ENCODE measurements at places on chromosomes 4 and X.

DNA sequence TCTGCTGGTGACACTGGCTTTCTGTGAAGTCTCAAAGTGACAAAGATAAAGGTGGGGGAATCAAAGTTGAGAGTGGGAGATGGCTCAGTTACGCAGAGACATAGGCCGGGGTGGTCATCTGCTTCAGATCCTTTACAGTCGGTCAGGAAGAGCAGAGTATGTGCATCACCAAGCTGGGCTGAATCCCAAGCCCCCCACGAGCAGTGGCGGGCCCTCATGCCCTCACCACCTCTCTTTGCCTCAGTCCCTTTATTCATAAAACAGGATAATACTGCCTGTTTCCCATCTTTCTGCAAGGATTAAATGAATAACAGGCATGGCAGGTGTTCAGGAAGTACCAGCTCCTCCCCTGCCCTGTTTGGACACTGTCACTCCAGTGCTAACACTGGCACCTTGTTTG lies 135.6 kb downstream of the EVC2 start:
- no peak for DNase-seq

- peak; percentile 51 for DNase-seq
Measured at GRCh38 chrX:103151799-103152198, 58.9 kb upstream of the NXF3 start.

GRCh38 chr4:83212041-83212851 lies 72.4 kb downstream of the COQ2 start:
- DNase-seq, result no peak

DNA sequence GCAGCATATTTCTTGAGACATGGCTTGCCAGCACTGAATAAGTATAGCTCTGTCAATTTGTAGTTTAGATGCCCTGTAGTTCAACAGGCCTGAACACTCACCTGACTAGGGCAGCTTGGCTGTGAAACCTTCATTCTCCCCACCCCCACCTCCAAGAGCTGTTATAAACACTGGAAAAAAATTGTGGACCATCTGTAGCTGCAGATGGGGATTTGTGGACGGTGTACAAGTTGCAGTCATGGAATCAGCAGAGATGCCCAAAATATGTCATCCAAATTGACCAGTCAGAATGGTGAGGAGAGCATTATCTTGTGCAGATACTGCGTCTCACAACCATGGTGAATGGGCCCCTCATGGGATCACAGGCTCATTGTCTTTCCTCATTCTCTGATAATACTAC lies 76.2 kb upstream of the PAQR3 start:
- no peak for DNase-seq

DNA sequence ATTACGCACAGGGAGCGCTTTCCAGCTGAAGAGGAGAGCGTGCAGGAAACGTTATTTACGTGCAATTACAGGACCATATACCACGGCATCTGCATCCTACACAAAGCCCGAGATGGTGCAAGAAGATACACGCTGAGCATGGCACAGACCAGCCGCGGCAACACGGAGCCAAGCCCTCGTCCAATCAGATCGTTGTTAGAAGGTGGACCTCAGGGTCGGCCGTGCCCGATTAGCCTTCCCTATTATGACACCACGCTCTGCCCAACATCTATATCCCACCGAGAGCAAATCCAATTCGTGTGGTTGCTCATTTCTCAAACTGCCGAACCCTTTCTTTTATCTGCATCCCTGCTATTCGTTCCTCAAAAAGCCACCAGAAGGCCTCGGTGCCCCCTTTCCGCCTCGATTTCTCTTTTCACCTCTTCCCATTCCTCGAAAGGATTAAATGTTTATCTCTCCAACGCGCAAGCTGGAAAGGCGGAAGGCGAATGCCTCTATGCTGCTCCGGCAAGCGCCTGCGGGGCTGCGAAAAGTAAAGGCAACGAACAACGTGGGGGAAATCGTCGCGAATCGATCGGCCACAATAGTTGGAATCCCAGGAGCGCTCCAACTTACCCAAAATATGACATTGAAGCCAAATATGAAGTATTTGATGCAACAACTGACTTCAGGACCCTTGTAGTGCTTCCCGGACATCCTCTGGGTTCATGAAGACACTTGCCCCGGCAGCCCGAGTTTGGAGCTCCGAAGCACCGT lies 702 bp downstream of the TSPAN5 start:
- peak; percentile 90 for DNase-seq

DNA sequence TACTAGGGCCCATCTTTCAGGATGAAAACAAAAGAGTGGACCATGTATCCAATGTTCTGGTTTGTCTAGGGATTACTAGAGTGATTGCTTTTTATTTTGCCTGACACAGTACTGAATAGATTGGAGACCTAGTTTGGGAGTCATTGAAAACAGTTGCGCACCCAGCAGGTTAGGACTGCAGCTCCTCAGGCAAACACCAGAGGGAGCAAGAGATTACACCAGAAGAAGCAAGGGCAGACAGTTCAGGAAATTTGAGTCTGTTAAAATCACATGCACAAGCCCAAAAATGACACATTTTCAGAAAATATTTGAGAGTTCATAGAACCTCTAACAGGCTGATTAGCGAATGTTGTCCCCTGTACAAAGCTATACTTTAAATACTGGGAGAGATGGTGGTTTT lies 55.6 kb downstream of the CYLC1 start:
- DNase-seq, result peak; percentile 11

GRCh38 chr4:16416601-16417000 lies 190.3 kb upstream of the TAPT1 start:
- DNase-seq, result no peak

DNA sequence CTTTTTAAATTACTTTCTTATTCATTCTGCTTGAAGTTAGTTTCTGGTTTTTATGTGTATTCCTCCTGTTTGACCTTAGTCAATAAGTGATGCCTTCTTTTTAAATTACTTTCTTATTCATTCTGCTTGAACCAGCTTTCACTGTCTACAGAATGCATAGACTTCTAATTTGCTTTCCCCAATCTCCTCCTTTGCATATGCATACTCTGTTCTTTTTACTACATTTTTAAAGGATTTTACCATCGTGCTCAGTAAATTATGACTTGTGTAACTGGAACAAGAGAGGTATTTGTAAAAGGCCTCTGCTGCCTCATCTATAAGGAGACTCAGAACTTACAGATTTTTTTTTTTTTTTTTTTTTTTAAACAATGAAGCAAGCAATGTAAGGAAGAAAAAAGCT lies 228.7 kb downstream of the PPP3CA start:
- no peak for DNase-seq

DNA sequence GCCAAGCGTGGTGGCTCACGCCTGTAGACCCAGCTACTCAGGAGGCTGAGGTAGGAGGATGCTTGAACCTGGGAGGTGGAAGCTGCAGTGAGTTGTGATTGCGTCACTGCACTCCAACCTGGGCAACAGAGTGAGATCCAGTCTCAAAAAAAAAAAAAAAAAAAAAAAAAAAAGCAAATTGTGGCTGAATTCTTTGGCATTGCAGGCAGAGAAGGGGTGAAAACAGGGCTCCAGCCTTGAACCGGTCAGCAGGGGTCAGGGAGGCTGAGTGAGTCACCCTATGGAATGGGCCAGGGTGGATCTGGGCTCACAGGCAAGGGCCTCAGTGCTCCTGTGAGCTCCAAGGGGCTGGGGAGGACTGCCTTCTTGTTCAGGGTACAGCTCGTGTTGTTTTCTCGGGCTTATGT lies 13.2 kb upstream of the FAM3A start:
- DNase-seq, result peak; percentile 62

DNA sequence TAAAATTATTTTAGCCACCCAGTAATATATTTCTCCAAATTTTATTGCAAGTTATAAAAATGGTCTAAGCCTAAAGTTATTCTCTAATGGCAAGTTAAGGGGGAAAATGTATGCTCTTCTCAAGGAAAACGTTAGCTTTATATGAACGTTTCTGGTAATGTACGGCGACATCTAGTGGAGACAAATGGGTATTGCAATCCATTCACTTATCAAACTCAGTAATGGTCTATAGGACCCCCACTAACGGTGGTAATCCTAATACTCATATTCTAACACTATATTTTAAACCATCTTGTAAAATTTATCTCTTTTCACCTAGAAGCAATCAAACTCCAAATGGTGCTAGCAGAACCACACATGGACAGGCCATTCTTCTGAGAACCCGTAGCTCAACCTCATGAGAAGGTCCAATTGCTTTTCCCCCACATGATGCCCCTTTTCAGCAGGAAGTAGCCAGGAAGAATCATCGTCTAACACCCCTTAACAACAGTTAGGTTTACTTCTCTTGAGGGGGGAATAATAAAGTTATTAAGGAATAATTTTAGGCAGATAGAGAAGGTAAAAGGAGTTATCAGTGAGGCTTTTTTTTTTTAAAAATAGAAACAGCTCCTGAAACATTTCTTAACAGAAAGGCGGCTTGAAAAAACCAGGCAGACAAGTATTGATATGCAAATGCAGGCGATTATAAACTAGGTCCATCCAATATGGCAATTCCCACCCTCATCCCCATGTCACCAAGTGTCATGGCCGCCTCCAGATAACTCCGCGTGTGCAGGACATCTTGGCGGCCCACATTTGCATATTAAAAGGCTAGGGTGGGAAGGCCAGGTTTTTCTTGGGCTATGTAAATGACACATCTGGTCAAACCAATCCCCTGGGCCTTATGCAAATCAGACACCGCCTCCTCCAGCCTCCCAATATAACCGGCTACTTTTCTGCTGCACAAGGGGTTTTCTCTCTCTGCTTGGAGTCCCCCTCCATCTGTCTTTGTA lies 35.0 kb downstream of the NUDT11 start:
- peak; percentile 27 for DNase-seq

DNA sequence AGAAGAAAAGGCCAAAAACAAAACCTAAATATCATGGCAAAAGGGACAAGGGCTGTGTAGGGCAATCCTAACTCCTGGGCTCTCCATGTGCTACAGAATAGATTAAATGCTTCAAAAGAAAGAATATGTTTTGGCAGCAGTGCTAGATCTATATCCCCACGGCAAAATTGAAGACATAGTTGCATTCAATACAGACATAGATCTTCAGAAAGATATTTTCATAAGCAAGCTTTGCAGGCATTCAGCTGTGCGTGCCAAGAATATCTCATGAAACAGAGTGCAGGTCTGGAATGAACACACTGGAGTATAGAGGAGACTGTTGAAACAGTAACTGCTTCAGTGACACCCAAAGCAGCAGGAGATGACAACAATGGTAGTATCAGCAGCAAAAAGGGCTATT lies 1476.9 kb downstream of the ARAP2 start:
- no peak for DNase-seq

- DNase-seq, result no peak
Measured at GRCh38 chr4:72118017-72118416, 86.2 kb downstream of the NPFFR2 start.

DNA sequence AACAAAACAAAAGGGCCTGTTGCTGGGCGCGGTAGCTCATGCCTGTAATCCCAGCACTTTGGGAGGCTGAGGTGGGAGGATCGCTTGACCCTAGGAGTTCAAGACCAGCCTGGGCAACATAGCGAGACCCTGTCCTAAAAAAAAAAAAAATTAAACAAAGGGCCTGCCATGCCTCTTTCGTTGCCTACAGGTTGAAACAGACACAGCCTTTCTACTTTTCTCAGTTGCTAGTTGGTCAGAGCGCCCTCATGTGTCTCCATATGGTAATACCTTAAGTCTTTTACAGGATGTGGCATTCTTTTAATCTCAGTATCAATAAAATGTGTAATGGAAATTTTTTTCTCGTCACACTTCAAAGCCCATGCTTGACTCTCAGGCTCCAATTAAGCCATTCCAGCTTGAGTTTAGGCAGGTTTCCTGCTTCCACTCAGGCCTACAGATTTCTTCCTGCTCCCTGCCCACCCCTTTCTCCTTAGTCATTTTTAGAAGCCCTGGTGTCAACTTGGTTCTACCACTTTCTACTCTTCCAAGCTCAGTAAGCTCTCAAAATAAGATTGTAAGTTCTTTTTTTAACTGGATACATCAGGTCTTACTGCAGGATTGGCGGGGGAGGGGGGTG lies 4.6 kb upstream of the SOWAHD start:
- DNase-seq, result peak; percentile 61
